SK-N-MC (cell line): ENCODE measurements at places on chromosomes 11 and 22.

DNA sequence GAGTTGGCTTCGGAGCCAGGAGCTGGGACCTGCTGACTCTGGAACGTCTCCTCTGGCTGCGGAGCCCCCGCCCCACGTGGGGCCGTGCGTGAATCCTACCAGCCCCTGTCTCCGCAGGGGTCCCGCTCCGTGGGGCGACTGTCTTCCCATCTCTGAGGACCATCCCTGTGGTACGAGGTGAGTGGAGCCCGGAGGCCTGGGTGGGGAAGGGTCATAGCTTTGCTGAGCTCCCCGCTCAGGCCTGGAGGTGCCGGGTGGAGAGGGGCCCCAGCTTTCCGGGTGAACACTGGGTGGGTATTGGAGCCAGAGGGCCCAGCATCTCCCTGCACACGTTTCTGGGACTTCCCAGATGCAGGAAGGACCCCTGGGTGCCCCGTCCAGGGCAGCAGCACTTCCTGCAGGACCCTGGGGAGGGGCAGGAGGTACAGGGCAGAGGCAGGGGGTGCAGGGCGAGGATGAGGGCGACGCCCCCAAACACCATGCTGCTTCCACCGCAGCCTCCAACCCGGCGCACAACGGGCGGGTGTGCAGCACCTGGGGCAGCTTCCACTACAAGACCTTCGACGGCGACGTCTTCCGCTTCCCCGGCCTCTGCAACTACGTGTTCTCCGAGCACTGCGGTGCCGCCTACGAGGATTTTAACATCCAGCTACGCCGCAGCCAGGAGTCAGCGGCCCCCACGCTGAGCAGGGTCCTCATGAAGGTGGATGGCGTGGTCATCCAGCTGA lies 3.8 kb downstream of the MUC5AC start:
- no peak for DNase-seq

GRCh38 chr11:32434356-32435151 lies 785 bp downstream of the WT1 start:
- DNase-seq = no peak

DNA sequence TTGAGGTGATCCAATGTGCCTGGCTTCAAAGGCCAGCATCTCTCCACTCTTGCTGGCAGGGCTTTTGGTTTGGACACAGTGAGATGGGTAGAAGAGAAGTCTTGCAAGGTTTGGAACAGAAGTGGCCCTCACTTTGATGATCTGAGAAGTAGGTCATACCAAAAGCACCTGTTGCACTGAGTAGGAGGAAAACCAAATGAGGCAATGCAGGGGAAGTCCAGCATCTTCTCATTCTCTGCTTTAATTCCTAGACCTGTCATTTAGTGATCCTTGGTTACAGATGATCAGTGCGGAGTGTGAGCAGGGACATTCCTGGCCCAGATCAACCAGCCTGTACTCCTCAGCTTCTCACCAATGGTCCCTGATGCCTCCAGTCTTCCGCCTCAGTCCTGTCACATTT lies 990.5 kb downstream of the OPCML start:
- DNase-seq = no peak

DNA sequence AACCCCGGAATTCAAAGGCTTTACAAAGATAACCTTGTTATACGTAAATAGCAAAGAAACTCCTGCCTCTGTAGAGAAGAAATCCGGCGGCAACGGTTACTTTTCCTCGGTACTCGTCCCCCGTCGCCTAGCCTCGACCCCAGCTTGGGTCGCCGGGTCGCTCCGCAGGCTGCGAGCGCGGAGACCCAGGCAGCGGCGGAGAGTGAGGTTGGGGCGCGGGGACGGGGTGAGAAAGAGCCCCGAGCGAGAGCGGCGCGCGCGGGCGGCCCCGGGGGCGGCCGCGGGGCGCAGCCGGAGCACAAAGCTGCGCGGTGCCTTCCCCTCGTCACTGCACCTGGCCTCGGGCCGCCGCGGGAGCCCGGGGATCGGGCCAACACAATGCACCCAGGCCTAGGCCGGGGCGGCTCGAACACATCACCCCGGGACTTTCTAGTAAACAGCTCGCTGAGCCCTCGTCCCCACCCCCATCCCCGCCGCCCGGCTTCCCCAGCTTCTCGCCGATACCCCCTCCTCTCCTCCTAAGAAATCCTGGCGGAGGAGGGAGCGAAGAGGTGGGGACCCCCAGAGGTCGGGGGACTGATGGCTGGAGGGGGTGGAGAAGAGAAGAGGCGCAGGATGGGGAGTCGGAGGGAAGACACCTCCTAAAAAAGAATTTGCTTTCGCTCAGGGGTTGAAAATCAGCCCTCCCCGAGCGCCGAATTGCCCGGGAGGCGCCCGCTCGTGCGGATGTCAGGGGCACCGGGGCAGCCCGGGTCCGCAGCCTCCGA lies 845 bp downstream of the MPPED2 start:
- no peak for DNase-seq

- DNase-seq = no peak
Observed at GRCh38 chr22:46914481-46914880, 152.0 kb downstream of the TBC1D22A start.

GRCh38 chr11:127362754-127363308 lies 362.3 kb upstream of the KIRREL3 start:
- no peak for DNase-seq

DNA sequence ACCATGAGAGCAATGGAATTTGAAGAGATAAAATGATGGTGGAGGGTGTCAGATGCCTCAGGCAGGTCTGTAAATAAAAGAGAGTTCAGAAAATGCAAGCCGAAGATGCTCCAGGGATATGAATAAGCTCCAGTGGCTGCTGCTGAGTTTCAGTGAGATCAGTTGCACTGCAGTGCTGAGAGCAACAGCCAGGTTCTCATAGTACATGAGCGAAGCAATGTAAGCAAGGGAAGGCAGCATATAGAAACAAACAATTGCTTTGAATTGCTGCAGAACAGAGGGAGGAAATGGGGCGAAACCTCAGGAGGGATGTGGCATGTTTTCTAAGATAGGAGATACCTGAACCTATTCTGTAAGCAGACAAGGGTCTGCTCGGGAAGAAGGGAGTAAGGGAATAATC lies 369.5 kb downstream of the AASDHPPT start:
- no peak for DNase-seq

DNA sequence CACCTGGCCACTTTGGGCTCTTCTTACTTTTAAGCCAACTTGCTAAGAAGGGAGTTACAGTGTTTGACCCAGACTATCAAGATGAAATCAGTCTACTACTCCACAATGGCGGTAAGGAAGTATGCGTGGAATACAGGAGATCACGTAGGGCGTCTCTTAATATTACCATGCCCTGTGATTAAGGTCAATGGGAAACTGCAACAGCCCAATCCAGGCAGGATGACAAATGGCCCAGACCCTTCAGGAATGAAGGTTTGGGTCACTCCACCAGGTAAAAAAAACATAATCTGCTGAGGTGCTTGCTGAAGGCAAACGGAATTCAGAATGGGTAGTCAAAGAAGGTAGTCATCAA lies 1.0 kb upstream of the YPEL4 start:
- no peak for DNase-seq

DNA sequence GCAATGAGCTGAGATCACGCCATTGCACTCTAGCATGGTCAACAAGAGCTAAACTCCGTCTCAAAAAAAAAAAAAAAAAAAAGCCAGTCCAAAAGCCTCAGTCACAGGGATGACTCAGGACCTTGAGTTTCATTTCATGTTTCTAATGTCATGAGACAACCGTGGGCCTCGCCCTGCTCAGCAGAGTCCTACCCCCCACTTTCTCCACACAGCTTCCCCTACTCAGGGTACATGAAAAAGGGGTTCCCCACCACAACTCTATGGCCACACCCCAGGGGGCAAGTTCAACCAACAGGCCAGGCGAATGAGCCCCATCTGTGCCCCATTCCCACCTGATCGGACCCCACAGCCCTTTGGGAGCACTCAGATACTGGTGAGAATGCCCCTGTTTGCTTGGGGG lies 24.3 kb upstream of the ADA2 start:
- no peak for DNase-seq

DNA sequence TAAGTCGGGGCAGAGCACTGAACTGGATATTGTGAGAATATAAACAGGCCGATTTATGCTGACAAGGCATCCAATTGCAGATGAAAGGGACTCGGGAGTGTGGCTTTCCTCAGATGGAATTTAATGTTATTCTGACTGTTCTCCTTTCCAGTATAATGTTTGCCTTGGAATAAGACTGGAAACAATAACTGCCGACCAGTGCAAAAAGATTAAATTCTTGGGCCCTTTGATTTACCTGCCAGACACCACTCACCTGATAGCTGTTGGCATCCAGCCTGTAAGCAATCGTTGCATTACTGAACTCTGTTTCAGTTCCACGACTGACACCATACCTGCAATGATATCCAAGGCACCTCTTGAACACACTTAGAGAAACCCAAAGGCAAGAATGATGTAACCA lies 10.9 kb downstream of the NUP160 start:
- no peak for DNase-seq

DNA sequence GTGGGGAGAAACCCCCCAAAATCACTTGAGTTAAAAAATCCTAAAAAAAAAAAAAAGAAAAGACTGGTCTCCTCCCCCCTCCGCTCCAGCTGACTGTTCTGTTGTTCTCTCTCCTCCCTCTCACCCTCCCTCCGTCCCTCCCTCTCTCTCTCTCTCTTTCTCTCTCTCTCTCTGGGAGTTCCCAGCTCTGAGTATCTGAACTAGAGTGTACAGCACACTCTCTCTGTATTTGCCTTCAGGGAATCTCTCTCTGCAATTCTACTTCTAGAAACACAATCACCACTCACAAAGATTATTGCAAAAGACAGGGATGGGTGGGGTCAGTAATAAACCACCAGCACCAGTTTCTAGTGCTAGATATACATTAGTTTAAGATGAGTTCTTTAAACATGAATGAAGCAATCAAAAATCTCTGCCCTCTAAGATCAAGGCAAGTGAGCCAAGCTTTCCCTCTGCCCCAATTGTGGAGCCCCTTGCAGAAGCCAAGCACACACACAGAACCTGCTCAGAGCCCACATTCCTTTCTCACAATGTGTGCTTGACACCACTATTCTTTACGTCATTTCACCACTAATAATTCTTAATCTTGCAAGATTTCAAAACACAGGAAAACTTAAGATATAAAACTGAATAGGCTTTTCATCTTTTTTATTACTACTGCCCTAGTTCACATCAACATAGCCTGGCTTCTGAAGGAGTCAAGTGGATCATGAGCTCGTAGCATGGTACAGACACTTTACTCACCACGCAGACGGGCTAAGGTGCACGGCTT lies 133.5 kb downstream of the RBFOX2 start:
- peak; percentile 93 for DNase-seq

DNA sequence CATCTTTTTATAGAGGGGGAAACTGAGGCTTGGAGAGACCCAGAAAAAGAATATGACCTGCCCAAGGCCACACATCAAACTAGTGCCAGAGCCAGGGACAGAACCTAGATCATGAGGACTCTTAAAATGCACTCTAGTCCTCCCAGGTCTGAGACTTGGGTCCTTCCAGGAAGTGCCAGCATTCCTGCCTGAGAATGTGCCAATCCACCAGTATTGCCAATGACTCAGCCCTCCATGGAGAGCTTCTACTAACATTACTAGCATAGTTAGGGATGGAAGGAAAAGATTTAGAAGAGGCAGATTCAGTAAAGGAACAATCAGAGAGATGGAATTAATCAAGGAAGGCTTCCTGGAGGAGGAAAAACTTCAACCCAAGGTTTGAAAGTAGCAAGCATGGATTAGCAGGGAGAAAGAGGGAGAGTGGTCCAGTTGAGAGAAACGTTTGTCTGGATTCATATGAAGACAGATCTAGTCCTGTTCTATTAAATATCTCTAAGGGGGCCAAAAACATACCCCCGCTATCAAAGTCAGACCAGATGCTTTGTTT lies 20.1 kb upstream of the SMIM35 start:
- no peak for DNase-seq

GRCh38 chr11:98740321-98740720 lies 280.4 kb upstream of the CNTN5 start:
- no peak for DNase-seq

GRCh38 chr11:444396-445144 lies 2.8 kb upstream of the ANO9 start:
- DNase-seq = no peak

DNA sequence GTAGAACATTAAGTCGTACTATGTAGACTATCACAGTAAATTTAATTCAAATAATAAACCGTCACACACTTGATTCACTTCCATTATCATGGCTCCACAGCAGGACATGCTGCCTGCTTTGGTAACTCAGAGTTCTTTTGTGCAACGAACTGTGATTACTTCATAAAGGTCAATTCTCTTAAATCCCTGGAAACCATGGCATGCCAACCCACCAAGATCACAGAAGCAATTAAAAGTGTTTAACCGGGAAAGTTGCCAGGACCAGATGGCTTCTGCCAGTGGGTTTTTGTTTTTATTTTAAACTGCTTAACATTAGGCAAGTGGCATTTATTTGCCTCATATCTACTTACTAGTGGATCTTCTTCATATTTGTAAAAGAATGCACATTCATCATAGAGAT lies 1162.1 kb downstream of the DLG2 start:
- DNase-seq = no peak

- no peak for DNase-seq
Observed at GRCh38 chr22:20256551-20257211, 11.4 kb downstream of the RTN4R start.

GRCh38 chr11:77503006-77503405 lies 29.1 kb upstream of the PAK1 start:
- DNase-seq = no peak

DNA sequence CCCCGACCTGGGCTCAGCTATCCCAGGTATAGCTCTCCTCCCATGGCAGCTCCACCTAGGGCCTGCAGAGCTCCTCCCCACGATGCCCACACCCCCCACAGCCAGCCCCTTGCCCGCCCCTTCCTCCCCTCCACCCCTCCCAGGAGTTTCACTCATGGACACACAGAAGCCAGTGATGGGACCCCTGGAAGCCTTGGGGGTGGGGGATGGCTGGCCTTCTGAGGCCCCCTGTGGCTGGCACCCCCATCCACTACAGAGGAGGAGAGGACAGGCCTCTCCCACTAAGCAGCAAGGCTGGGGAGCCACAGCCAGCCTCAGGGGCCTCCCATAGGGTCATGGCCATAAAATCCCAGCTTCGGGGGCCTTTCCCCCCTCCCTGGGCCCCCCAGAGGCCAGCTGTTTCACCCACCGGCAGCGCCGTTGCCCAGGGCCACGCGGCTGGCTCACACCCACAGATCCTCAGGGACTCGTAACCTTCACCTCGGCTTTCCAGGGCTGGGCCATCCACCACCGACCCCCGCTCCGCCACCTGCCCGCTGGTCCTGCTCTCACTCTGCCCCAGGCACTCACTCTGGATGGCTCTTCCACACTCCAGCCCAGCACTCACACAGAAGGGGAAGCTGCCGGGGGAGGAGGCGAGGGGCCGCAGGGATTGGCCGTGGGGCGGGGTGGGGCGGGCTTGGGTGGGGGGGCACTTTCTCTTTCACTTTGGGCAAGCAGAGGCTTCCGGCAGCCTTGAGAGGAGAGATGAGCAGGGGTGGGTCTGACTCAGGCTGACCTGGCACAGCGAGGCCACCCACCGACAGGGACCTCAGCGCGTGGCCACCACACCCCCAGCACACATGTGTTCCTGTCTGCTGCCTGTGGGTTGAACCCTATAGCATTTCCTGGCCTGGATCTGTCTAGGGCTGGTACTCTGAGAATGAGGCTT lies 2.2 kb downstream of the SLC25A22 start:
- DNase-seq = no peak

GRCh38 chr11:111186308-111186915 lies 59.1 kb upstream of the POU2AF2 start:
- DNase-seq = no peak
